ENCODE measurements at places on chromosomes 1 and 21.

- DNase-seq, result no peak
These were observed 7.2 kb downstream of the ADPRS start for GRCh38 chr1:36095760-36096405.

GRCh38 chr1:146035048-146035423 lies 13.5 kb upstream of the HJV start:
- DNase-seq, result no peak

DNA sequence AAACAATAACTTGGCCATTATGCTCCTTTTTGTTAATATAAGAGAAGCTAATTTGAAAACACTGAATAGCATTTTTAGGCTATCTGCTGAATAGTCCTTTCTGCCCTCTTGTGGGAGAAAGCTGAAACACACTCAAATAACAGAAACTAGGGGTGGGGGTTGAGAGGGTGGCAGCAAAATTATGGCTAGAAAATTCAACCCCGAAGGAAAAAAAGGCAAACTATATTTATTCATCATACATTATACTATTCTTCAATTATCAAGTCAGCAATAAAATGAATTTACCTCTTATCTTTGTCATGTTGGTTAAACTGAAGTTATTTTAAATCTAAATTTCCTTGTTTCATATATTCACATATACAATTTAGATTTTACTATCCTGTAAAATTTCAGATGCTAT lies 255.9 kb downstream of the FAF1 start:
- no peak for DNase-seq

DNA sequence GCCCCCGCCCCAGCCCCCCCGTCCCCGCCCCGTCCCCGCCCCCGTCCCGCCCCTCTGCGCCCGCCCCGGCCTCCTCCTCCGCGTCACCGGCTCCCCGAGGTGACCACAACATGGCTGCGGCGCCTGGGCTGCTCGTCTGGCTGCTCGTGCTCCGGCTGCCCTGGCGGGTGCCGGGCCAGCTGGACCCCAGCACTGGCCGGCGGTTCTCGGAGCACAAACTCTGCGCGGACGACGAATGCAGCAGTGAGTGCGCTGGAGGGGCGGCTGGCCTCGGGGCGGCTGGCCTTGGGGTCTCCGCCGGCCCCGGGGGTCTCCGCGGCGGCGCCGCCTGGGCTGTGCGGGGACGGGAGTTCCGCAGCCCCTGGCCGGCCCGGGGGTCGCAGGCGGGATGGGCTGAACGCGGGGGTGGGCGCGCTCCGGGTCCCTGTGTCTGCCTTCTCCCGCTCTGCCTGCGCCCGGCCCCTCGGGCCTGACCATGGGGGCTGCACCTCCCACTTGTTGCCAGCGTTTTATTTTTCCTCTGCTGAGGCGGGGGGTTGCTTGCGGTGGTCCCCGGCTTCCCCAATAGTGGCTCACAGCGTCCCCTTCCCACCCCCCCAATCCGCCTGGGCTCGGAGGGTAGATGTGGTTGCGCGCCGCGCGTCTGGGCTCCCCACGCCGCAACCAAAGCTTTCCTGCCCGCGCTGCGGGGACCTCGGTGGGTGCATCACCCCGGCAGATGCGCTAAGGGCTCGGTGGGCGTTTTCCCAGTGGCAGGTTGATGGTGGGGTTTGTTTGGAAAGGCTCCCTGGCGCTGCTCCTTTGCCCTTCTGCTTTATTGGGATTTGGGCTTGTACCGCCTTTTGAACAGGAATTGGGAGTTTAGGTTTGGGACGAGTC lies at the start of gene MIA3:
TSS of gene MIA3 (plus strand) at position 97 of the 879 bp plus-strand sequence. CDS start at position 111, 14 bp downstream.
- peak; percentile 23 for DNase-seq

DNA sequence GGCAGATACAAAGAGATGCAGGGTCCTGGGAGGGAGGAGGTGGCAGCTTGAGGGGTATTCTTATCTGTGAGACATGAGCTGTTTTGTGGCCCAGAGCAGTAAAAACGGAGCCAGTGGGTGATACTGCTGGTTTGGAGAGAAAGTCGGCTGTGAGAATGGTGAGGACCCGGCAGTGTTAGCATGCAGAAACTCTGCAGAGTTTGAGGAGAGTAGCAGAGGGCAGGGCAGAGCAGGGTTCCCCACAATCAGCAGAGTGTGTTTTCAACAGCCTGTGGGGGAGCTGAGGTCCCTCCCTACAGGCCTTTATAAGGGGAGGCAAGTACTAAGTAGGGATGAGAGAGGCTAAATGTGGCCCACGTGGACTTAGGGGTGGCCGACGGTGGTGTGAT lies 423 bp downstream of the SLAMF8 start:
- no peak for DNase-seq

DNA sequence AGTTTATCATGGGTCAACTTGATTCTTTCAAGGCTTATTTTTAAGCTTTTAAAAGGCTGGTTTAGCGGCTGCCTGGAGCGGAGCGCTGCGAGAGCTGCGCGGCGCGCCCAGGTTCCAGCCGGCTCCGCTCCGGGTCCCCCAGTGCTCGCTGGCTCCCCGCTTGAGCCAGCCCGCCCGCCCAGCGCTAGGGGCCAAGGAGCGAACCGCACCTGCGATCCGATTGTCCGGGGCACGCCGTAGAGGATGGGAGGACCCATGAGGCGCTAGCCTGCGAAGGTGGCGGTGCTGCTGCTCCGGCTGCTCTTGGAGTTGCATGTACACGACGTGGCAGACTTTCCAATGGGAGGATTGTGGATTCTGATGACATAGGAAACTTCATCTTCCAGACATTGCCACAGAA lies 9.9 kb upstream of the CFHR4 start:
- no peak for DNase-seq

GRCh38 chr21:40465382-40465781 lies 381.6 kb downstream of the DSCAM start:
- no peak for DNase-seq

DNA sequence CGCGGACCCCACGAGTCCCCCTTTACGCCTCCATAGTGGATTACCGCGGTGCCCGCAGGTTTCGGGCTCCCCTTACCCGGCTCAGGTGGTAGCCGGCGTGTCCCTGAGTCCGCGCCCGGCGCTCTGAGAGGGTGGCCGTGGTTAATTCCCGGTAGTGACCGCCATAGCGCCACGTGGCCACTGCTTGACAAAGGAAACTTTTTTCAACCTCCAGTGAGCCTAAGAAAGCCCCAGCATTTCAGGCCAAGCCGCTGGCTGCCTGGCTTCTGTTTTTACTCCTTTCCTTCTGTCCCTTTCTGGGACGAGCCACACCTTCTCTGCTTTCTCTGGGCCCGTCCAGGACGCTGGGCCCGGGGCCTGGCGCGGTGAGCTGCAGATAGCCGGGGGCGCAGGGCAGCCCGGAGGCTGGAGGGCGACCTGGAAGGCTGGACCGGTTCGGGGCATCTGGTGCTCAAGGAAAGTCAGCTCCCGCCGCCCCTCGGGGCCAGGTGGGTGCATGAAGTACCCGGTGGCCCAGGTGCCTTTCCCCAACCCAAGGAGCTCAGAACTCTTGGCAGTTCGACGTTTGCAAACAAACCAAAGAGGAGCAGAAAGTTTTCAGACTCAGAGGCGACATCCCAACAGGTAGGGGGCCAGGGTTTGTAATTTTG lies 540 bp upstream of the C1orf198 start:
- DNase-seq, result no peak

All from activated CD4-positive, alpha-beta T cell treated with anti-CD3 and anti-CD28 coated beads for 1 hour (primary cell).